ENCODE measurements at places on chromosomes 5 and 9. TPM values are rescaled to one million over a fixed set of nuclear protein-coding genes. Genes with fewer than 3 reads are reported as not detected.

The SELENOP gene
- total RNA-seq = 5.8 TPM

The TEK gene
- total RNA-seq = 0.91 TPM

The SMIM27 gene
- 7.4 TPM for total RNA-seq

The PCA3 gene
- total RNA-seq = not detected

The OTULINL gene
- not detected for total RNA-seq

The STPG3 gene
- not detected for total RNA-seq

DNA sequence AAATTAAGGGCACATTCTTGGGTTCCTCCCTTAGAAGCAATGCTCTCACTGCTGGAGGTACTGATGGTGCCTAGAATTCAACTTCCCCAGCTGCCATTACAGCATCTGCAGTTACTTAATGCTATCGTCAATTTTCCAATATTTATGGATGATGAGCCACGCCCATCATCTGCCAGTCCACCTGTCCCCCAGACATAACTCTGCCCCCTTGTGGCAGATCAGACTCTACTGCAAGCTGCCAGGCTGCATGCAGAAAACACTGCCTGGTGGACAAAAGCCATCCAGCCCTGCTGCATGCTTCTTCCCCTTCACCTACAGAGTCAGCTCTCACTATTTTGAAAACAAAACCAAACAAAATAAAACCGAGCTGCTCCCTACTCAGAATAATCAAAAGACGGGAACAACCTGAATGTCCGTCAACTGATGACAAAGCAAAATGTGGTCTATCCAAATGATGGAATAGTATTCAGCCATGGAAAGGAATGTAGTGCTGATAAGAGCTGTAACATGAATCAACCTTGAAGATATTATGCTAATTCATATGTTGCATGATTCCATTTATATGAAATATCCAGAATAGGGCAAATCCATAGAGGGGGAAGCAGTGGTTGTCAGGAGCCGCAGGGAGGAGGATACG, 66.4 kb downstream of the RETREG1 start:
- no peak overlapping the region for H3K27ac ChIP-seq
- no peak overlapping the region for H3K4me3 ChIP-seq
- no peaks in the 10 kb centered on the region for H3K36me3 ChIP-seq
- no peaks in the 10 kb centered on the region for H3K27me3 ChIP-seq

GRCh38 chr5:164119806-164120447, 614.5 kb downstream of the MAT2B start:
- H3K4me1 ChIP-seq = peaks cover 24% of the 10 kb centered on the region
- H3K27ac ChIP-seq = peak overlapping the region; percentile 96
- H3K4me3 ChIP-seq = no peak overlapping the region
- H3K36me3 ChIP-seq = no peaks in the 10 kb centered on the region
- no peaks in the 10 kb centered on the region for H3K27me3 ChIP-seq

- H3K27me3 ChIP-seq = no peaks in the 10 kb centered on the region
- no peak for DNase-seq
- no peaks in the 10 kb centered on the region for H3K36me3 ChIP-seq
- no peak overlapping the region for H3K4me3 ChIP-seq
These were observed 11.9 kb upstream of the SHISAL2B start for GRCh38 chr5:64678374-64678773.

- no peaks in the 10 kb centered on the region for H3K27me3 ChIP-seq
- H3K36me3 ChIP-seq = peaks cover 17% of the 10 kb centered on the region
- no peak overlapping the region for H3K4me3 ChIP-seq
- no peak for DNase-seq
These were observed 296.5 kb downstream of the ARHGAP26 start for GRCh38 chr5:143066556-143067281.

DNA sequence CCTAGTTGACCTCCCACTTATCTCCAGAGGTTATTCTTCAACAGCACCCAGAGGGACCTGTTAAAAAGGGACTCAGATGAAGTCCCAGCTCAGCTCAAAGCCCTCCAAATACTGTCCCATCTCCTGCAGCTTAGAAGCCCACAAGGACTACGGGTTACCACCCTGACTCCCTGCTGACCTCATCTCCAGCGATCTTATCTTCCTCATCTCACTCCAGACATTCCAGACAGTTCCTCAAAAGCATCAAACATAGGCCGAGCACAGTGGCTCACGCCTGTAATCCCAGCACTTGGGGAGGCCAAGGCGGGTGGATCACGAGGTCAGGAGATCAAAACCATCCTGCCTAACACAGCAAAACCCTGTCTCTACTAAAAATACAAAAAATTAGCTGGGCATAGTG, 263.8 kb upstream of the TLE4 start:
- no peaks in the 10 kb centered on the region for H3K36me3 ChIP-seq
- peaks cover 1% of the 10 kb centered on the region for H3K4me1 ChIP-seq
- no peak overlapping the region for H3K27ac ChIP-seq
- no peak overlapping the region for H3K4me3 ChIP-seq
- no peaks in the 10 kb centered on the region for H3K27me3 ChIP-seq

- H3K4me1 ChIP-seq = peaks cover 33% of the 10 kb centered on the region
- no peak overlapping the region for H3K27ac ChIP-seq
- no peak for DNase-seq
- peak overlapping the region; percentile 74 for H3K4me3 ChIP-seq
- H3K27me3 ChIP-seq = no peaks in the 10 kb centered on the region
These were observed 15.6 kb upstream of the ADRB2 start for GRCh38 chr5:148810823-148811222.

DNA sequence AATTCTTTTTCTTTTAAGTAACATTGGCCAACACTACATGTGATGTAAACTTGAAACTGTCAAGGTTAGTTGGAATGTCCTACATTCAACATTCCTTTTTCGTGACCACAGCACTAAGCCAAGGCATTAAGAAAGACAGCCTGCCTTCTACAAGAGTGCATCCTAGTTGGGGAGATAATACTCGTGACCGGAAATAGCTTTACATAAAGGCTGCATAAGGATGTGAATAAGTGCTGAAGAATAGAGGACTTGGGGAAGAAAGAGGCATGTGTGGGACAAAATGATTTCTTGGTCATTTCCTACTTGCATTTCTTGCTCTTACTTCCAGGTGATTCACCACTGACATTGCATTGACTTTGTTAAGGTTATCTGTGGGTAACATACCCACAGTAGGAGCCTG, 282.0 kb downstream of the DMRT2 start:
- H3K27ac ChIP-seq = no peak overlapping the region
- H3K4me3 ChIP-seq = no peak overlapping the region
- H3K4me1 ChIP-seq = no peaks in the 10 kb centered on the region
- H3K36me3 ChIP-seq = no peaks in the 10 kb centered on the region
- H3K27me3 ChIP-seq = no peaks in the 10 kb centered on the region

- H3K36me3 ChIP-seq = no peaks in the 10 kb centered on the region
- H3K27ac ChIP-seq = no peak overlapping the region
- no peaks in the 10 kb centered on the region for H3K27me3 ChIP-seq
These were observed 165.0 kb downstream of the DROSHA start for GRCh38 chr5:31366941-31367340.

DNA sequence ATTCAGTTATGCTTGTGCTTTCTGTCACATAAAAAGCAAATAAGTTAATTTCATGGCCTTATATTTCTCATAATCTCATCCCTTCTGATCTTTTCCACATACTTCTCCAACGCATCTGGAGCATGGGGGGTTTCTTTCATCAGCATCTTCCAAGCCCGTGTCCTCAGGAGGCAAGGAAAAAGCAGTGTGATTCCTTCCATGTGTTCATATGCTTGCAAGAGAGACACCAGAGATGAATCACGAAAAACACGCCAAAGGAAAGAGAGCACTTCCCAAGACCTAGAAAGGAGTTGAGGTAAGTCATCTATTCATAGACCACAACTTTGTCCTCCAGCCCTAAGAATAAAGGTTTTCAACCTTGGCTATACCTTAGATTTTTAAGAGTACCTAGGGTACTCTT, 26.0 kb upstream of the SVEP1 start:
- H3K4me1 ChIP-seq = peaks cover 10% of the 10 kb centered on the region
- no peak for DNase-seq
- no peak overlapping the region for H3K27ac ChIP-seq
- H3K27me3 ChIP-seq = no peaks in the 10 kb centered on the region
- H3K36me3 ChIP-seq = peaks cover 5% of the 10 kb centered on the region
- H3K4me3 ChIP-seq = no peak overlapping the region

- no peaks in the 10 kb centered on the region for H3K36me3 ChIP-seq
- no peak for DNase-seq
- H3K27ac ChIP-seq = no peak overlapping the region
- no peak overlapping the region for H3K4me3 ChIP-seq
- peaks cover 6% of the 10 kb centered on the region for H3K4me1 ChIP-seq
These were observed 215.7 kb downstream of the PAX5 start for GRCh38 chr9:36818242-36818938.

DNA sequence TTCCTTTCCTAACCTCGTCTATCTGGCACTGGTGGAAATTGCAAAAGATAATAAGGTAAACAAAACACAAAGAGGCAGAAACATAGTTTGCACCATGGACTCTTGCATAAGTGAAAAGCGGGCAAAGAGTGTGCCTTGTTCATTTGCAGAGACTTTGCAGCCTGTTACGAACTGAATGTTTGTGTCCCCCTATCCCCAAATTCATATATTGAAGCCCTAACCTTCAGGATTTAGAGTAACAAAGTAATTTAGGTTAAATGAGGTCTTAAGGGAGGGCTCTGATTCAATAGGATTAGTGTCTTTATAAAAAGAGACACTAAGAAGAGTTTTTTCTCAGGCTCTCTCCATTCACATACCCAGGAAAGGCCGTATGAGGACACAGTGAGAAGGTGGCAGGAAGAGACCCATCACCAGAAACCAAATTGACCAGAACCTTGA, 52.1 kb upstream of the FAM169A start:
- peaks cover 7% of the 10 kb centered on the region for H3K4me1 ChIP-seq
- no peak overlapping the region for H3K4me3 ChIP-seq
- H3K27me3 ChIP-seq = peaks cover 6% of the 10 kb centered on the region
- no peaks in the 10 kb centered on the region for H3K36me3 ChIP-seq

DNA sequence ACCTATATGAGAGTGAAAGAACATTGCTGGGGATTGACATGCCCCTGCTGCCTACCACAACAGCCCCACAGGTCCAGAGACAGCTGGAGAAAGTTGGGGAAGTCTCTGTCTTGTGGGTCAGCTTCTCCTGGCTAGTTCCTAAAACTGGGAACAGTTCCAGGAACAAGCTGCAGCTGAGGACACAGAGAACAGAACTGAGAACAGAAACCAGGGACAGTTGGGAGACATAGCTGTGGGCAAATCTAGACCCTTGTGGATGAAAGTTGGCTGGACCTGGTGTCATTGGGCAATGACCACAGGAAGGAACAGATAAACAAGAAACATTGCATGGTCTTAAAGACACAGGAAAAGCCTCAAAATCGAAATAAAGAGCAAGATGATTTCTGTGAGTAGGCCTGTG, 58.3 kb upstream of the MOCS2 start:
- H3K4me3 ChIP-seq = no peak overlapping the region
- no peaks in the 10 kb centered on the region for H3K36me3 ChIP-seq
- H3K4me1 ChIP-seq = peaks cover 5% of the 10 kb centered on the region
- no peaks in the 10 kb centered on the region for H3K27me3 ChIP-seq
- peak; percentile 33 for DNase-seq

GRCh38 chr5:132214491-132214890, 13.2 kb downstream of the P4HA2 start:
- H3K4me3 ChIP-seq = no peak overlapping the region
- no peak for DNase-seq
- H3K4me1 ChIP-seq = peaks cover 10% of the 10 kb centered on the region
- H3K27ac ChIP-seq = peak overlapping the region; percentile 80
- no peaks in the 10 kb centered on the region for H3K27me3 ChIP-seq

GRCh38 chr9:106961623-106962022, 98.7 kb downstream of the ZNF462 start:
- no peak overlapping the region for H3K4me3 ChIP-seq
- H3K4me1 ChIP-seq = peaks cover 26% of the 10 kb centered on the region
- peak overlapping the region; percentile 4 for H3K27ac ChIP-seq
- peaks cover 36% of the 10 kb centered on the region for H3K36me3 ChIP-seq

GRCh38 chr9:36967997-36968396, 66.1 kb downstream of the PAX5 start:
- no peaks in the 10 kb centered on the region for H3K27me3 ChIP-seq
- DNase-seq = no peak
- H3K27ac ChIP-seq = no peak overlapping the region
- no peak overlapping the region for H3K4me3 ChIP-seq

GRCh38 chr5:32071351-32071944, 102.7 kb downstream of the GOLPH3 start:
- H3K27me3 ChIP-seq = no peaks in the 10 kb centered on the region
- peaks cover 45% of the 10 kb centered on the region for H3K36me3 ChIP-seq
- no peak overlapping the region for H3K4me3 ChIP-seq
- DNase-seq = no peak
- H3K27ac ChIP-seq = no peak overlapping the region
- H3K4me1 ChIP-seq = no peaks in the 10 kb centered on the region

DNA sequence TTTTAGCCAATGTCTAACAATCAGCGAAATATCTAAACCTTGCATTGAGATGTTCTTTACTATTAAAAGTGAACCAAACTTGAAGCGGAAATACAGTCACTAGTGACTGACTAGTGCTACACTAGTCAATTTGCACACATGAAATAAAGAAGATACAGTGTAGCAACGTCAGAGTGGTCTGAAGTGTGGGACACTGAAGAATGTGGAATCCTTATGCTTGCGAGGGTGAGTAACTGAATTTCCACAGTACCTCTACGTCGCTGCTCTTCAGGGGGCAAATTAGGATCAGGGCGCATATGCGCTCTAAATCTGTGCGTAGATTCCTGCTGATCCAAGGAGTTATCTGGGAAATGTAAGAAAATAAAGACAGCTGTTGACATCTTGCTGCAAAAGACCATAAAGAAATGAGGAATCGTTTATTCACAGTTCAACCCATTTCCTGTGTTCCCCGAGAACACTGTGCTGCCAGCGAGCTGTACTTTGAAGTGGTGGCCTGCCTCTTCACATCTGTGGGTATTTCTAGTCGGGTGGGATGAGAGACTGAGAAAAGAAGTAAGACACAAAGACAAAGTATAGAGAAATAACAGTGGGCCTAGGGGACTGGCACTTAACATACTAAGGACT, 39.8 kb upstream of the FLT4 start:
- no peak overlapping the region for H3K4me3 ChIP-seq
- no peaks in the 10 kb centered on the region for H3K36me3 ChIP-seq
- no peak overlapping the region for H3K27ac ChIP-seq

GRCh38 chr9:94079236-94079635, 5.0 kb upstream of the PTPDC1 start:
- DNase-seq = no peak
- no peak overlapping the region for H3K4me3 ChIP-seq
- H3K36me3 ChIP-seq = no peaks in the 10 kb centered on the region
- H3K4me1 ChIP-seq = no peaks in the 10 kb centered on the region
- no peak overlapping the region for H3K27ac ChIP-seq
- H3K27me3 ChIP-seq = no peaks in the 10 kb centered on the region

DNA sequence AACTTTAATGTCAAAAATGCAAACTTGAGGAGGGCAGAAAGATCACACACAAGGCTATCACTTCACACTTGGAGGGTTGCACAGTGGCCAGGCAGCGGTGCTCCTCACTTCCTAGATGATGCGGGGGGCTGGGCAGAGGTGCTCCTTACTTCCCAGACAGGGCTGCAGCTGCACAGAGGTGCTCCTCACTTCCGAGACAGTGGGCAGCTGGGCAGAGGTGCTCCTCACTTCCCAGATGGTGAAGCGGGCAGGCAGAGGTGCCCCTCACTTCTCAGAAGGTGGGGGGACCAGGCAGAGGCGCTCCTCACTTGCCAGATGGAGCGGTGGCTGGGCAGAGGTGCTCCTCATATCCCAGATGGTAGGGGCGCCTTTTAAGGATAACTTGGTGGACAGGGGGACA, 423.2 kb upstream of the RORB start:
- no peak overlapping the region for H3K27ac ChIP-seq
- no peaks in the 10 kb centered on the region for H3K27me3 ChIP-seq
- no peaks in the 10 kb centered on the region for H3K4me1 ChIP-seq

GRCh38 chr5:171924493-171925122, 81.8 kb downstream of the FBXW11 start:
- no peaks in the 10 kb centered on the region for H3K36me3 ChIP-seq
- no peak for DNase-seq
- H3K27me3 ChIP-seq = no peaks in the 10 kb centered on the region
- H3K4me3 ChIP-seq = no peak overlapping the region

GRCh38 chr5:10423022-10423421, 18.7 kb upstream of the ROPN1L start:
- no peak for DNase-seq
- H3K4me3 ChIP-seq = no peak overlapping the region
- H3K4me1 ChIP-seq = no peaks in the 10 kb centered on the region

Measured in MCF 10A (cell line).